HS-5 (cell line): ENCODE measurements at places on chromosomes 11 and 22.

GRCh38 chr11:95916049-95916448 lies 7.9 kb downstream of the MTMR2 start:
- DNase-seq: no peak

DNA sequence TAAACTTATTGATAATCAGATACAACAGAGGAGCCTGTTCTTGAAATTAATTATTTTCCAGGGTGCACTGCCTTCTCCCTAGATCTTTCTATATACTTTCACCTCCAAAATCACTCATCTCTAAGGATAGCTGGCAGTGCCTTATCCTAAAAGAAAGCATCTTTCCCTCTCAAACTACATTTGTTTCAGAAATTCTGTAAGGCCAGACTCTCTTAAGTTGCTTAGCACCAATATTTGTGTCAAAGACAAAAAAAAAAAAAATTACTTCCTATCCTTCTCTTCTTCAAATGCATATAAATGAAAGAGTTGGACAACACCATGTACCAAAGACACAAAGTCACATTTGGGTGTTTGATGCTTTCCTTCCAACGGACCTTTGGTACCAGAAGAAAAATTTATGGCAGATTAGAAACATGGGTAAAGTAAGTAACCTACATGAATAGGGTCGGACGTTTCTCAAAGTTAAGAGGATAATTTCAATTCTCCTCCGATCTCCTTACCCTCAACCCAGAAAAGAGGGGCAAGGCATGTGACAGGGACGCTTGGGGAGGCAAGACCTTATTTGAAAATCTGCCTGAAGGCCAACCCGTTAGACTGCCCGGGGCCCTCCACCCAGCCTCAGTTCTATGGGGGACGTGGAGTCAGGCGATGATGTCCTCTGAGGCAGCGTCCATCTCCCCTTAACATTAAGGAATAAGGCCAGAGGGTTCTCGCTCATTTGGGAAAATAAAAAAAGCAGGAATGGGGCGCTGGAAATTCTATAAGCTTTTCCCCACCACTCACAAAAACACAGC lies 66.3 kb downstream of the ETS1 start:
- DNase-seq: no peak

GRCh38 chr11:111518668-111519067 lies 4.1 kb downstream of the HOATZ start:
- DNase-seq: no peak

GRCh38 chr11:10991393-10991792 lies 133.5 kb upstream of the ZBED5 start:
- no peak for DNase-seq

- DNase-seq: no peak
Observed at GRCh38 chr22:17828502-17829080, 54.3 kb upstream of the BID start.

DNA sequence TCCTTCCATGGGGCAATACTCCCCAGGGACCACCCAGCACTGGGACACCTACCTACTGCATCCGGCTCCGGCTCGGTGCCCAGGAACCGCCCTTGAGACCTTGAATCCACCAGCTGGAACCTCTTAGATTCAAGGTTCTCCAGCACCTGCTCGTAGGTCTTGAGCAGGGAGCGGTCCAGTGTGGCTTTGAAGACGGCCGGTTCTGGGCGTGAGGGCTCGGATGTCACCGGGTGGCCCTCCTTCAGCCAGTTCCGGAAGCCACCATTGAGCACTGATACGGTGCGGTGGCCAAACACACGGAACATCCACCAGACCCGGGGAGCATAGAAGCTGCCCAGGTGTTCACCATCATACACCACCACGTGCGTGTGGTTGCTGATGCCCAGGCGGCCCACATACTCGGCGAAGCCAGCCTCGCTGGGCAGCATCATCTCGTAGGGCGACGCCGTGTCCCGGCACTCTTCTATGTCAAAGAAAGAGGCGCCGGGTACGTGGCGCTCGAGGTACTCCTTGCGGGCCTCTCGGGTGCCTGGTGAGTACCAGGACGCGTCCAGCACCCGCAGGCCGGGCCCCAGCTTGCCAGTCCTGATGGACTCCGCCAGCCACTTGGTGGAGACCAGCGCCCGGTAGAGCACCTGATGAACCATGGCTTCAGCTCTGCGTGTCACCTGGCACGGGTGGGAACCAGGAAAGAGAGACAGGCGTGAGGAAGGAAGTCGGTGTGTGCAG lies 997 bp downstream of the TST start:
- DNase-seq: no peak

DNA sequence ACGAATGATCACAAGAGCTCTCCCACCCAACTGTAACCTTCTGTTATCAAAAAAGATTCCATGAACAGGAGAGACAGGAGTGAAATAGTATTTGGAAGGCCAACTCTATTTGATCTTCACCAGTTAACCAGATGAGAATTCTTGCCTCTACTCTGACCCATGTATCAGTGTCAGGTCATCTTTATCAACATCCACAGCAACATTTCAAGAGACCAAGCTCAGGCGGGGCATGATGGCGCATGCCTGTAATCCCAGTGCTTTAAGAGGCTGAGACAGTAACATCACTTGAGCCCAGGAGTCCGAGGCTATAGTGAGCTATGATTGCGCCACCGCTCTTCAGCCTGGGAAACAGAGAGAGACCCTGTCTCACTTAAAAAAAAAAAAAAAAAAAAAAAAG lies 62.3 kb downstream of the GAB2 start:
- no peak for DNase-seq

DNA sequence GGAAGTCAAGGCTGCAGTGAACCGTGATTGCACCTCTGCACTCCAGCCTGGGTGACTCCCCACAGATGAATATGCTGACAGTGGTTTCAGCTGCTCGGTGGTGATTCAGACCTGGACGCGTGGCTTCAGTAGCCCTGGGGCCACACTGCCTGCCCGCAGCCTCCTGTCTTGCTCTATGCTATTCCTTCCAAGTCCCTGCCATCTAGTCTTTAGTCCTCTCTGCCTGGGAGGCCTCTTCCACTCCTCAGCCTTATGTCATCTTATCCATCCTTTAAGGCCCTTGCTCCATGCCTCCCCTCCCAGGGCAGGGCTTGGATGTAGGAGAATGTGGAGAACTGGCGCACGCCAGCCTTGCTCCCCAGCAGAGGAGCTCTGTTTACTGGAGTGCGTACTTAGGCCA lies 23.0 kb downstream of the YDJC start:
- DNase-seq: no peak

DNA sequence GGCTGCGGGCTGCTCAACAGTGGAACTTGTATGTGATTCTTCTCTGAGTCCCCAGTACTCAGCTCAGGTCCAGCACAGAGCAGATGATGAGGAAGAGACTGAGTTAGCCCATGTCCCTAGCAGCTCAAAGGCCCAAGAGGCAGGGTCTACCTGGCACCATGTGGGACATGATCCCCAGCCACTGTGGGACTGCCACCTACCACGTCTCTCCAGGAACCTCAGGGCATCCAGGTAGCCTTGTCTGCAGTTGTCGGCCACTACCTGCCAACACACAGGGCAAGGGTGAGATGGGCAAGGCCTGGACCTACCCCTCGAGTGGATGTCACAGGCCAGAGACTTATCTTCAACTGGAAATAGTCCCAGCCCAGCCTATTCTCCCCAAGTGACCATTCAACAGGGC lies 4.4 kb downstream of the PNPLA5 start:
- DNase-seq: no peak

DNA sequence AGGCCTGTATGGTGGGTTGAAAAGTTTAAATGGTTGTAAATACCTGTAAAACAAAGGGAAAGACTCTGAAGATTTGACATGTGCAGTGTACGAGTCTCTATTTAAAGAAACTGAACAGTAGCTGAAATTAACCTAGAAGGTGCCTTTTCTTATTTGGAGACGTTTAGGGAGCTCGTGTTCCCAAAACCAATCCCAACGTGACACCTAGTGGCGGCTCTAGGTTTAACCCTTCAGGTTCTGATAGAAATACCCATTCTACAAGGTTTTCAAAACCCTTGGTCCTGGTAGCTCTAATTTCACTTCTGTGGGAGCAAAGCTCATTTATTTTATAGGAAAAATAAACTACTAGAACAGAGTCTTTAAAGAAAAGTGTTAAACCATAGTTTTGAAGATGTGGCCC lies 258.3 kb downstream of the LRRC4C start:
- DNase-seq: peak; percentile 25

DNA sequence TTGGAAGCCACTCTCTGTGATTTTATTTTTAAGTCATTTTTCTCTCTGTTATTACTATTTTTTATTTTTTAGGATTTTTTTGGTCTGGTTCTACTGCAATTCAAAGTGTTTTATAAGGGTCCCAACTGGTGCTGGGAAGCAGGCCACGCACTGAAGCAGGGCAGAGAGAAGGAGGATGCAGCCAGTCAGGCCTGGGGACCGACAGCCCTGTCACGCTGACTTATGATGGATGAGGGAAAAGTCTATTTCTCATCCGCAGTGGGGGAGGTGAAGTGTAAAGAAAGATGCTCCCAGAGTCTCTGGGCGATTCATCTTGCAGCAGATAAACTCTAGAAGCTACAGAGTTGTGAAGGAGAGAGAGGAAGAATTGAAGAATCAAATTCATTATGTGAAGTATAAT lies 191.6 kb downstream of the NTM start:
- no peak for DNase-seq

DNA sequence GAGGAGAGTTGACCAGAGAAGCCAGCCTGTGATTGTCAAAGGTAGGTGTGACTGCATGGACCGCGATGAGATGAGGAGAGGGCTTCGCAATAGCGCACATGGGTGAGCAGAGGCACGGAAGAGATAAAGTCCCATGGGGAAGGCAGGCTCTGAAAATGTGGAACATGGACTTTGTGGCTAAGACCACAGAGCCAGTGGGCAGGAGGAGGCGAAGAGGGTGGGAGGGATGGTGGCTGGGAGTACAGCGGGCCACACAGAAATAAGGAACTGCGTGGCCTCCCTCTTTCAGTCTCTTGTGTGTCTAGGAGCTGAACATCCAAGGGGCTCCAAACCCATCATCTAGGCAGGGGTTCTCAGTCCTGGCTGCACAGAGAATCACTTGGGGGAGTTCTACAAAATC lies 98.6 kb downstream of the TENM4 start:
- no peak for DNase-seq

DNA sequence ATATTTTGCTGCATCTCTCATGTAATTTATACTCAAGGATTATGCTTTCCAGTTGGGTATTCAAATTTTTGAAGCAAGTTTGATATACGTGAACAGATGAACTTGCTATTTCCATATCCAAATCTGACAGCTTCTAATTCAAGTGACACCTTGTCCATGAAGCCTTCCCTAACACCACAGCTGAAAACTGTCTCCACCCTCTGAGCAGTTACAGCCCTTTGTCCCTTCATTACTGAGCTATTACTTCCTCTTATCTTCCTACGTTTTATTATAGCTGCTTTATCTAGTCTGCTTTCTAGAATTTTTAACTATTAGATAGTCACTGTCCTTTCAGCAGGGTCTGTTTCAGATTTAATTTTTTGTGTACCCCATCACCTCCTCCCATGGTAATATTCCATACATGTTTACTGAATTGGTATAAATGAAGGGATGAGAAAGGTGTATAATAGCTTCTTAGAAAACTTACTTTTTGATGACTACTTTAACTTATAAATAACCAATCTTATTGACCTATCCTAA lies 13.3 kb upstream of the PRSS23 start:
- DNase-seq: no peak

- DNase-seq: no peak
Observed at GRCh38 chr22:38074181-38075104, 9.5 kb downstream of the SLC16A8 start.

- DNase-seq: peak; percentile 90
Observed at GRCh38 chr22:31661851-31662667, at the start of gene PISD. Gene PISD (minus strand): TSS chr22:31662215. CDS start chr22:31662208, 7 bp downstream.

DNA sequence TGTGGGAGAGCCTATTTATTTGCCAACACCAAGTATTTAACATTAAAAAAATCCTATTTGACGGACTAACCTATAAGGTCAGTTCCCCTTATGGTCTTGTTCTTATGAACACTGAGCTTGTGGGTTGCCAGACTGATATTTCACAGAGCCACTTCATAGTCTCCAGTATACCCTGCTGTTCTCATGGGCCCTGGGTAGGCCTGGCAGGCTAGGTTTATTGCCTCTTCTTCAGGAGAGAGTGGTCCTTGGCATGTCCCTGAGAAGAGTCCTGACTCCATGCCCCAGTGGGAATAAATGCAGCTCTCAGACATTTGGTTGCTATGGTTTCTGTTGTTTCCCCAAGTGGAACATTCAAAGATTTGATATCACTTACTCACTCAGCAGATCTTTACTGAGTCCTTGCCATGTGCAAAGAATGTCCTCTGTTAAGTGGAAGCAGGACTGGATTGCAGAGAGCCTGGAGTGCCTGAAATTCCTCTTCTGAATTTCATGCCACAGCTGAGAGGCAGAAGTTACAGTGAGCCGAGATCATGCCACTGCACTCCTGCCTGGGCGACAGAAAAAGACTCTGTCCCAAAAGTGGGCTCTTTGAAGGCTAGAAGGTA lies 15.7 kb downstream of the SLC5A1 start:
- DNase-seq: no peak

- DNase-seq: no peak
Observed at GRCh38 chr11:71914617-71915189, 13.7 kb downstream of the XNDC1N start.

GRCh38 chr11:123640677-123641494 lies 13.5 kb downstream of the SCN3B start:
- no peak for DNase-seq

DNA sequence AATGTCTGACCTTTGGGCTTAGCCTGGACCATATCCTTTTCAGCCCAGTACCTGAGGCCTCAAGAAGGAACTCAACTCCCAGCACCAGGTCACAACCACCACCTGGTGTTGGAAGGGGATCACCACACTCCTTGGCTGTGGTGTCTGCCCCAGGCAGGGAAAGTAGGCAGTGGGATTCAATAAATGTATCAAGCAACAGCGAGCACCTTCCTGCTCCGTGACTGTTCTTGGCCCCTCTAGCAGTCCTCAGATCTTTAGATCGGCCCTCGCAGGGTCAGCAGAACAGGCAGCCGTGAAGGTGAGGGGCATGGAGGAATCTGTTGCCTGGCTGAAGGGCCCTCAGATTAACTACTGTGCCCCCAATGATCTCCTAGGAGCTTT lies 15.9 kb downstream of the ARFGAP2 start:
- DNase-seq: no peak

DNA sequence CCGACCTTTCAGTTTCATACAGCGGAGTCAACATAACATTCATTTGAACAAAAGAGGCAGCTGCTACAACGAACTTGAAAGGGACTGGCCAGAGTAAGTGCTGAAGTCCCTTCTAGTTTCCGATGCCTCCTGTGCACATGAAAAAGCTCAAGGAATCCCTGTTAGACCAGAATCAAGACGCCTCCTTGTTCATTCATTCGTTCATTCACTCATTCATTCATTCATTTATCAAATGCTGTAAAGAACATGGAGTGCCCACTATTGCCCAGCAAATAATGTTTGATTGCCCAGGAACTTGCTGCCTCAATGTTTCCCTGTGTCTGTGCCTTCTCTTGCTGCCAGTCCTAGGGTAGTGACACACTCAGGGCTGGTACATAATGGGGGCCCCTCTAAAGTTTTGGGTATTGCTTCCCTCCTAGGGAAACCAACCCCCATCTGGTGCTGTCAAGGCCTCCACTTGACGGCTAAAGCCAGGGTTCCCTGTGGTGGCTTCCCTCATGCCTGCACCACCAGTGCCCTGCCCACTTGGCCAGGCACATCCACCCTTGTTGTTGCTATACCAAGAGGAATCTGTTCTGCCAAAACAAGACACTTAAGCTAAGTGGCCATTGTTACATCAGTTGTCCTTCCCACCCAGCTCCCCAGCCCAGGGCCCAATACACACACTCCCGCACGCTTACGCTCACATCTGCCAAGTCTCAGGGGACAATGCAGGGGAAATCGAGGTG lies 3.8 kb downstream of the TMPRSS13 start:
- DNase-seq: no peak

GRCh38 chr11:100584201-100584985 lies 102.7 kb upstream of the ARHGAP42 start:
- no peak for DNase-seq
